ENCODE measurements at places on chromosomes 16 and 17.

DNA sequence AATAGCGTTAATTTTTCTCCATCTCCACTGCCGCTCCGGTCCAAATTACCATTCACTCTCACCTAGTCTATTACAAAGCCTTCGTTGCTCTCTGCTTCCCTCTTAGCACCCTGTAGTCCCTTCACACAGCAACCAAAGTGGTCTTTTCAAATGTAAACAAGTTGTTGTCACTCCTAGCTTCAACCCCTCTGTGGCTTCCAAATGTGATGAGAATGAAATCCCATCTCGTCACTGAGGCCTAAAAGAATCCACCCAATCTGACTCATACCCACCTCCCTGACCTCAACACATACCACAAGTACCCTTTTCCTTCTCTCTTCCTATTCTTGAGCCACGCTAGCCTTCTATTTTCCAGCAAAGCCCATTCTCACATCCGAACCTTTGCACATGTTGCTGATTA, 2.2 kb upstream of the PELP1 start:
- no peak for DNase-seq

DNA sequence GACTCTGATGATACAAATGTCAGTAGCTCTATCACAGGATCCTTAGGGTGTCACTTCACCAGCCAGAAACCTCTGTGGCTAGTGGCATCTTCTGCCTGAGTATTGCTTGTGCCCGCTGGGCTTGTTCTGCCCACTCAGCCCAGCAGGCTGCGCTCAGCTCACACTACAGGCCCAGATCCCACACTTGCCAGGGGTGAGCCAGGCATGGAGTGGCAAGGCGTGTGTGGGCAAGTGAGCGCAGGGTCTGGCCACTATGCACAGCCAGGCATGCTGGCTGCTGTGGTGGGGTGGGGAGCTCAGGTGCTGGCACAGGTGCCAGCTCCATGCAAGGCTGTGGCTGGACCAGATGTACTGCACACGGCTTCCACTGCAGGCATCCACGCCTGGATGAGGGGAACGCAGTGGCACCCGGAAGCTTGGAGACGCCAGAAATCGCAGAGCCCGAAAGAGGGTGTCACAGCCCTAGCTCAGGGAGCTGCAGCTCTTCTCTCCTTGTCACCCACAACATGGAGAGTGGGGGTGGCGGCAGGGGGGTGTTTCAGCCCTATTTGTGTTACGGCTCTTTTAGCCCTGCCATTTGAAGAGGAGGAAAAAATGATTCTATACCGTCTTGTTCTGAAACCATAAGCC, 10.2 kb downstream of the CFAP97D1 start:
- DNase-seq, result no peak

GRCh38 chr17:29617125-29617480, 5.6 kb downstream of the CORO6 start:
- DNase-seq, result peak; percentile 27

DNA sequence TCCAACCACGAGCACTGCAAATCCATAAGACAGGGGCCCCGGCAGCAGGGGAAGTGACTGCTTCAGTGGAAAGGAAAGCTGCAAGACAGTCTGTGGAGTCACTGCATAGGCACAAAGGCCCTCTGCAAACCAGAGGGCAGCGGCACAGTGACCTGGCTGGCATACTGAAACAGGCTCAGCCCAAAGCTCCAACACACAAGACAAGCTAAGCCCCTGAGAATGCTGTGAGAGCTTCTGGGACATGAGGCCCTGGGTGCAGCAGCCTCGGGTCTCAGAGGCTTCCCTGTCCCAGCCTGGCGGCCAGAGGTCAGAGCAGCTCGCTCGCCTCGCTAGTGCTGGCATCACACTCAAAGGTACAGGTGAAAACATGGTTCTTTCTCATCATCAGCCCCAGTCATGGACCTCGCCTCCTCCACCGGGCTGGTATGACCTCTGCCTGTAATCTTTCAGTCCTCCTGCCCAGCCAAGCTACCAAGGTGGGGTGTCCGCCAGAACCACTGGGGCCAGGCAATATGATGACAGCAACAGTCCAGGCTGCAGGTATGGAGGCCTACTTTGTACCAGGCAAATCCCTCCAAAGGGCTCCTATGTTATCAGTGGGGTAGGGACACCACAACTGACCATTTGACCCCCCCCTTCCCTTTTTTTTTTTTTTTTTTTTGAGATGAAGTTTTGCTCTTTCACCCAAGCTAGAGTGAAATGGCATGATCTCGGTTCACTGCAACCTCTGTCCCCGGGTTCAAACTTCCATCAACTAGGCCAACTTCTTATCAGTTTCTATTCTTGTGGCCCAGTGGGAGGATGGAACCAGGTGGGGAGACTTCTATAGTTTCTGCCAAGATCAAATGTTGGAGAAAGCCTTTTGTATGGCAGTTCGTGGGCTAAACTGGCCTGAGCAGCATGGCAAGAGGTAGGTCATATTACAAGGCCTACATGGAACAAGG, 19.2 kb downstream of the ST3GAL2 start:
- no peak for DNase-seq

DNA sequence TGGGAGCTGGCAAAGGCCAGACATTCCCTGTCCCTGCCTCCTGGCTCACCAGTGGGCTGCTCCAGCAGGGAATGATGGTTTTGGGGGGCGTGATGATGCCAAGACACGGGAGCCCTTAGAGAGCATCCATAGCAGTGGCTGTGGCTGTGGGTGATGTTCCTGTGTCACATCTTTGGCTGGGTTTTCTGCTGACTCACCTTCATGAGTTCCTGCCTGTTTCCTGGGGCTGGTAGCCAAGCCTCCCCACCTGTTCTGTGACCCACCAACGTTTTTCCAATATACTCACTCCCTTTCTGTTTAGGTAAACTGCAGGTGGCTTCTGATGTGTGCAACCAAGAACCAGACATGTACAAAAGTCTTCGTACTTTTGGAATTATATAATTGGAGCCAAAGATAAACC, 16.5 kb upstream of the NF1 start:
- no peak for DNase-seq

- no peak for DNase-seq
Measured at GRCh38 chr17:20059728-20060188, 50.6 kb downstream of the SPECC1 start.

DNA sequence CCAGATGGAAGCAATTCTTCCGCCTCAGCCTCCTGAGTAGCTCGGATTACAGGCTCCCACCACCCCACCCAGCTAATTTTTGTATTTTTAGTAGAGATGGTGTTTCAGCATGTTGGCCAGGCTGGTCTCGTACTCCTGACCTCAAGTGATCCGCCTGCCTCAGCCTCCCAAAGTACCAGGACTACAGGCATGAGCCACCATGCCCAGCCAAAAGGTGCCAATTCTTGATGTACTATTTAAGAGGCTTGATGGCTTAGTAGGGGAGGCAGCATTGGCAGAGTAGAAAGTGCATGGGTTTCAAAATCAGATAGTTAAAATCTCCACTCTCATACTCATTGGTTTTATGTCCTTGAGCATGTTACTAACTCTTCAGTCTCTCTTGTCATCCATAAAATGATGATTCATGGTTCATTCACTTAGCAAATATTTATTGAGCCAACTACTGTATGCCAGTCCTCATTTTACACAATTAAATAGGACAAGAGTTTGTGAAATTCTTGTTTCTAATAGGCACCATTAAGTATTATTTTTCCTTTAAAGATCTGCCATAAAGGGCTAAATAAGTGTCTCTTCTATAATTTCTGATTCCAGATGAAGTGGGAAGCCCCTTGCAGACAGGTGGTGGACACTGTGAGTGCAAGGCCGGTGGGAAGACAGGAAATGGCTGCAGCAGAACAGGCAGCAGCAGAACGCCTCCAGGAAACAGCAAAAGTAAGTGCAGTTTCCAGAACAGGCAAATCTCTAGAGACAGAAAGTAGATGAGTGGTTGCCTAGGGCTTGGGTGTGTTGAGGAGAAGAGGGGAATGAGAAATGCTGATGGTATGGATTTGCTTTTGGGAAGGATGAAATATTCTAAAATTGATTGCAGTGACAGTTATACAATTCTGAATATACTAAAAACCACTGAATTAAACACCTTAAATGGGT, 8.2 kb upstream of the RPL27 start:
- DNase-seq, result no peak

DNA sequence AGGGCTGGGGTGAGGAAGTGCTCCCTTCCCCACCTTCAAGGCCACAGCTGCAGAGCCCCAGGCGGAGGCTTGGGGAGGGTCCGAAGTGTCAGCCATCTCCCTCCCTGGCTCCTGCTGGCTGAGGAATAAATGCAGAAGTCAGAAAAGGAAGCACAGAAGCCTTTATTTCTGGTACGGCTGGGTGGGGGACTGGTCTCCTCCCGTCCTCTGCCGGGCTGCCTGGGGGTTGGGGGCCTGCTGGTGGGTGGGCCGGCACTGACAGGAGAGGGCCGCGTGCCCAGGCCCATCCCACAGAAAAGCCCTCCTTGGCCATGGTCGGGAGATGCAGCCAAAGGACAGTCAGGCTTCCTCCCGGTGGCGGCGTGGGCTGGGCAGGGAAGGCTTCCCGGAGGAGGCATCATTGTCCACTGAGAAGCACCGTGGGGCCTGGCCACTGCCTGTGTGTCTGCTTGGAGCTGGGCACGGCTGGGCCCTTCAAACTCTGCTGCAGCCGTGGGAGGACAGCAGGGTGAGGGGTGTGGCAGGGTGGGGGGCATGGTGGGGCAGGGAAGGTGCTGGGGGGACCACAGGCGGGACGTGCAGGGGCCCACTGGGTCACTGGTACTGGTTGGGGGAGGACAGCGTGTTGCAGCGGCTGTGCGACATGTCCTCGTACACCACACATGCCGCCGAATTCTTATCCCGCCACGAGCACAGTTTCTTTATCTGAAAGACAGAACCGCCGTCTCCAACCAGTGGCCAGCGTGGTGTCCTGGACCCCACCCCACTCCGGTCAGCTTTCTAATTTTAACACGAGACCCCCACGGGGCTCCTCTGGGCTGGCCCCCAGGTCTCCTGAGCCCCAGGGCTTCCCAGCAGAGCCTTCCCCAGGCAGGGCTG, 2.4 kb downstream of the CD7 start:
- DNase-seq, result no peak

DNA sequence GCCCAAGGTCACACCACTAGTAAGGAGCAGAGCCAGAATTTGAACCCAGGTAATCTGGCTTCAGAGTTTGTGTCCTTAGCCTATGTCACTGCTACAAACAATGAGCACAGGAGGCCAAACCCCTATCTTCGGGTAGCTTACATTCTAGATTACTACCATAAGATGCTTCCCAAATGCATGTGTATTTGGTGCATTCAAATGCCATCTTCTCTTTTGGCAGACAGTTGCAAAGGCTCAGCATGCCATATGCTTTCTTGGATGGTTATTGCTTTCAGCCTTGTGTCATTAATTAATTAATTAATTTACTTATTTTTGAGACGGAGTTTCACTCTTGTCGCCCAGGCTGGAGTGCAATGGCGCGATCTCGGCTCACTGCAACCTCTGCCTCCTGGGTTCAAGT, 80.7 kb downstream of the DNAH3 start:
- no peak for DNase-seq

DNA sequence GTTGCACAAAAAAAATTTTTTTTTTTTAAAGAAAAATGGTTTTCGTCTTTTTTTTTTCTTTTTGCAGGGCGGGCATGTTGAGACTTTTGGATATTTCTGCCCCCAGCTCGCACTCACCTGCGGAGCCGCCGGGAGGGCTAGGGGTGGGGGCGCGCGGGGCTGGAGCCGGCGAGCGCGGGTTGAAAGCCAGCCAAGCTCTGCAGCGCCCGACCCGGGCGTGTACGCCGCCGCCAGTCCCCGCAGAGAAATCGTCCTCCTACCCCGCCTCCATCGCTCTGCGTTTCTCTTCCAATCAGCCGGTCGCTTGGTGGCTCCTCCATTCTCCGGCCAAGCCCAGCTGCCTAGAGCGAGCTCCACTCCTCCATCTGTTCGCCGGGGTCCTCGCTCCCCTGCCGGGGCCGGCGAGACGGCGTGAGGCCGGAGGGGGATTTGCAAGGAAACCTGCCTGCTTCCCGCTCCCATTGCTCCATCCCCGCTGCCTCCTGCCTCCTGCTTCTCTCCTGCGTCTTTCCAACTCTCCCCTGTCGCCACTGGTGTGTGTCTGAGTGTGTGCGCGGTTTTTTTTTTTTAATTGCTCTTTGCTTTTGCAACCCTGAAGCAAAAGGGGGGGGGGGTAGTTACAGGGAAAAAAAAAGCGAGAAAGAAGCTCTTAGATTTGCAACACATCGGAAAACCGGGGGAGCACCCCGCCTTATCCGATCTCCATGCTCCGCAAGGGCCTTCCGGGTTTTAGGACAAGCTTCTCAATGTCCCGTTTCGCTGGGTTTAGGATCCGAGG, 1.8 kb upstream of the UBTF start:
- peak; percentile 51 for DNase-seq

DNA sequence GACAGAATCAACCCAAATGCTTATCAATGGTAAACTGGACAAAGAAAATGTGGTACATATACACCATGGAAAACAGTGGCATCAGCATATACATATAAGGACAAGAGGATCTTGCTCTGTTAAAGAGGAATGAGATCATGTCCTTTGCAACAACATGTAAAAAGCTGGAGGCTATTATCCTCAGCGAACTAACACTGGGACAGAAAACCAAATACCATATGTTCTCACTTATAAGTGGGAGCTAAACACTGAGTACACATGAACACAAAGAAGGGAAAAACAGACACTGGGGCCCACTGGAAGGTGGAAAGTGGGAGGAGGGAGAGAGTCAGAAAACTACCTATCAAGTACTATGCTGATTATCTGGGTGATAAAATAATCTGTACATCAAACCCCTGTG, 447.3 kb upstream of the MAF start:
- DNase-seq, result no peak

DNA sequence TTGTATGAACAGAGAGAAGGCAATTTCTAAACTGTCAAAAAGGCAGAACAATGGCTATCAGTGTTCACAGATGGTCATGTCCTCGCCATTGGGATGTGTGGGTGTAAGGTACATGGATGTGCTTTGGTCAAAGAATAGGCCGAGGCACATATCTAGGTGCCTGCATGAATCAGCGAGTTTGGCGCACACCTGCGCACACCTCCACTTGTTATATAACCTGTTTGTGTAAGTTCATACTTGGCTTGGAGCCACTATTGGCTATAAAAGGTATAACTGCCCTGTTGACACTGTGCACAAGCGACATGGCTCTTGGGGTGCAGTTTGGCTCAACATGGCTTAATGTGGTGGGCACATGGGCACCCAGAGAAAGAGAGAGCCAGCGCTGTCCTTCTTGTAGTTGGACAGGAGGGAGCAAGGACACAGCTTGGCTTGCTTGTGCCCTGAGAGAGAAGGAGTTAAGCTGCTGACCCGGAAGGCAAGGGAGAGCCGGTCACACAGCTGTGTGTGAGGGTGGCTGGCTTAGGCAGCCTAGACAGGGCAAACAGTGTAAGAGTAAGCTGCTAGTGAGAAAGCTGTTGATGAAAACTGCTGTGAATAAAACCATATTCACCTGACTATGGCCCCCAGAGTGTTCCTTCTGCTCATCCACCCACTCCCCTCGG, 499.1 kb downstream of the KCNJ2 start:
- DNase-seq, result no peak

- peak; percentile 51 for DNase-seq
Measured at GRCh38 chr17:64095144-64095882, 34.6 kb downstream of the ERN1 start.

DNA sequence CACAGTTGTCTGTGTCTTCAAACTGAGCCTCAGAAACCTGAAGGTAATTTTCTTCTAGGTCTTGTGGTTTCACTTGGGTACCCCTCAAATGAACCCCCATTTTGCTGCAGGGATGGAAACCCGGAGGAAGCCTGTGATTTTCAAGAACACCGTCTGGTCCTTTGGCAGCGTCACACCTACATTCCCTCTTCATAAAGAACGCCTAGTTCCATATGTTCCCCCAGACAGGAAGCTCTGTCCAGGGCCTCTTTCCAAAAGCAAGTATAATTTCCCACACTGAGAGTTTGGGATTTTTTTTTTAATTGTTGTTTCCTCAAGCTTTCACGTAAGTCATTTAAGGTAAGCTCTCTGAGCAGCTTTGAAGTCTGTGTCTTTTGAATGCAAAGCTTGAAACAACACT, 515.0 kb downstream of the TMEM114 start:
- DNase-seq, result no peak

GRCh38 chr16:3138823-3139426, 4.1 kb downstream of the ZNF213 start:
- no peak for DNase-seq
